ENCODE measurements at places on chromosomes 16 and 17.

DNA sequence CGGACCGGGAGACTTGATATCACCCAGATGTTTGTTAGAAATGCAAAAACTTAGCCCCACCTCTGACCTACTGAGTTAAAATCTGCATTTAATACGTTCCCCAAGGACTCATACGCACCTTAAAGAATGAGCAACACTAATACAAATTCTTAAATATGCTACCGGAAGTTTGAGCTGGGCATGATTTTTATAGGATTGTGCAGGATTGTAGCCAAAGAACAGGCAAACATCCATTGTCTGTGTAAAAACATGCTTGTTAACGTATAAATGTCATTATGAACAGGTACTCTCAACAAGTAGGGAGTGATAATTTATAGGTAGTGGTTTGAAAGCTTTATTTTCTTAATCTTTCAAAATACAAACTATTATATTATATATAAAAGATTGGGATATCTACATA is 22.3 kb upstream of the COX10 start:
- DNase-seq, result no peak

GRCh38 chr17:66813296-66813695 is 21.6 kb upstream of the CACNG5 start:
- no peak for DNase-seq

- DNase-seq, result no peak
Observed at GRCh38 chr16:26371349-26371869, 679.6 kb downstream of the HS3ST4 start.

DNA sequence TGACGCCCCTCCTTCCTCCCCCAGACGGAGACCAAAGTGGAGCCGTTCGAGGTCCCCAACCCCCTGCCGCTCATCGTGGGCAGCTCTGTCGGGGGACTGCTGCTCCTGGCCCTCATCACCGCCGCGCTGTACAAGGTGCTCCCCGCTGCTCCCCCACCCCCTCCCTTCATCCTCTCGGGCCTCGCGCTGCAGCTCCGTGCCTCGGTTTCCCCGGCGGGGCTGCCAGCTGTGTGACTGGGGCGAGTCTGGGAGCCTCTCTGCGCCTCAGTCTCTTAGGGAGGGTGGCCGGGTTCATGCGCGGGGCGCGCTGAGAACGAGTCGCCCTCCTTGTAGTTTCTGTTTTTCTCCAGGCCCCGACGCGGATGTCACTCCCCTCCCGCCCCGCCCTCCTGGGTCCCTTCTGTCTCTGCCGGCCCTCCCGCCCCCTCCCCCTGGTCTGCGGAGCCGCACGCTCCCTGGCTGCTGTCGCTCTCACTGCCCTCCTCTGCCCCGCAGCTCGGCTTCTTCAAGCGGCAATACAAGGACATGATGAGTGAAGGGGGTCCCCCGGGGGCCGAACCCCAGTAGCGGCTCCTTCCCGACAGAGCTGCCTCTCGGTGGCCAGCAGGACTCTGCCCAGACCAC is 23.7 kb upstream of the ITGAX start:
- no peak for DNase-seq

DNA sequence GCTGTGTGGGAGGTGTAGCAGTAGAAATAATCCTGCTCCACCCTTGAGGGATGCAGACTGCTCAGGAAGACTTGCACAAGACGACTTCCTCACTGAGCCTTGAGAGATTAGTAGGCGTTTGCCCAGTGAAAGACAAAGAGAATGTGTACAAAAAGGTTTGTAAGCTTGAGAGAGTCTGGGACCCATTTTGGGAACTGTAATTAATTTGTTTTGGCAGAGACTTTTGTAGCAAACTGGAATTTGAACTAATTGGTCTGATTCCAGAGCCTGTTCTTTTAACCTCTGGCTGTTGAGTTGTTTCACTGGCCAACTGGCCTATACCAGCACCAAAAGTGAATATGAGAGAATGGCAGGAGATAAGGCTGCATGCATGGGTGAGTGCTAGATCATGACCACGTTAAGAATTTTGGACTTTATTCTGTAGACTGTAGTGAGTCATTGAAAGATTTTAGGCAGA is 75.5 kb downstream of the AATF start:
- DNase-seq, result no peak

DNA sequence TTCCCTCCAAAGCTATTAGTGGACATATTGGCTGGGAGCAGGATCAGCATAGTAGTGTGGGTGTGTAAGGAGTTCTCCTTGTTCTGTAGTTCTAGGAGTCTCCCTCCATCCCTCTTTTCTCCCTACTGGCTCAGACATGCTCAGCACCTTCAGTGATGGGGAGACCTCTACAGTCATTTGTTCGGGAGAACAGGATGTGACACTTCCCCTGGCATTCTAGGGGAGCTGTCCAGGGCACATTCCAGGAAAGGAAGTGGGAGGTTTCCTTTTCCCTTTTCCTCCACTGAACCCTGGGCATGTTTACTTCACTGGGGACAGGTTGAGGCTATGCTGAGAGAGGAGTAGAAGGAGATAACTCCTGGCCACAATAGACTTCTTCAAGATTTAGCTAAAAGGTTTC is 86.5 kb downstream of the MYH13 start:
- no peak for DNase-seq

GRCh38 chr17:21113049-21113690 is 13.6 kb upstream of the DHRS7B start:
- no peak for DNase-seq

DNA sequence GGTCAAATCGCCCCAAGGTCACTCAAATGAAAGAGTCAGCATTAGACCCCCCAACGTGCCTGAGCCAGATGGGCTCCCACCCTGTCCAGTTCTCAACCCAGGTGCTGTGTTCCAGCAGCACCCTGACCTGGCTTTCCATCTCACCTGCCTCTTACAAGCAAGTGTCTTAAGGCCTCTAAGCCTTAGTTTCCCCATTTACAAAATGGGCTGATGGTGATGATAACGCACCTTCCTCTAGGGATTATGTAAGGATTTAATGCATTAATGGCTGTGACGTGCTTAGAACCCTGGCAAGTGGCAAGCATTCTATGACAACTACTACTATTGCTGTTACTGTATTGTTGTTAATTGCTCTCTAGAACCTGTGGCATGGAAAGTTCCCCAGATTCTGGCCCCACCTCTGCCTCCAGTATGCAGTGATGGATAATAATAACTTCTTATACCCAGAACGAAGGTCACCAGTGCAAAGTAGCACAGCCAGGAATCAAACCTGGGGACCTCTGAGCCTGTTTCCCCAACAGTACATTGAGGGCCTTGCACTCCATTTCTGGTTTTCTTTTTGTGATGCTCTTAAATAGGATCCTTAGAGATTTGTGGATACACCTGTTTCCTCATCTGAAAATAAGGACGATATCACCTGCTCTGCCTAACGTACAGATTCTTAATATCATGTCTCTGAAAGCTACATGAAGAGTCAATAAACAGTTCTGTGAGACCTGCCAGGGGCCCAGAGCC is 3.3 kb upstream of the SLC25A39 start:
- no peak for DNase-seq

GRCh38 chr17:32157225-32157624 is 14.9 kb downstream of the RHOT1 start:
- DNase-seq, result no peak

- DNase-seq, result no peak
Observed at GRCh38 chr17:14471052-14471451, 170.2 kb downstream of the HS3ST3B1 start.

GRCh38 chr16:12896562-12896961 is 4.8 kb upstream of the SHISA9 start:
- DNase-seq, result no peak

DNA sequence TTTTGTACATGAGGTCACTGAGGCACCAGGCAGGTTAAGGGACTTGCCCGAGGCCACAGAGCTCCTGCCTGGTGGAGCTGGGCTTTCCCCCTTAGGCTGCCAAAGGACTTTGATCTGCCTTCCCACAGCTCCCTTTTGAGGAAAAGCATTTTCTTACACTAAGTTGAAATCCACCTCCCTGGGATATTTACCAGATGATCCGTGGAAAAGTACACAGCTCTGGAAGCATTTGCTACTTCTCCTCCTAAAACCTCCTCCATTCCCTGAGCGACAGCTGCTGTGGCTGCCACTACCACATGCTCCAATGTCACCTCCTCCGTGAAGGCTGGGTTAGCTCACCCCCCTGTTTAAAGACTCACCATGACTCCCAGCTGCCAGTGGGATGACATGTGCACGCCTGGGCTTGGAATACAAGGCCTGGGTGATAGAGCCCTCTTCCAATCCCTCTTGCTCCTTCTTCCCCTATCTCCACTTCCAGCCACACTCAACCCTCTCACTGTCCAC is 1.2 kb upstream of the MPRIP start:
- no peak for DNase-seq

DNA sequence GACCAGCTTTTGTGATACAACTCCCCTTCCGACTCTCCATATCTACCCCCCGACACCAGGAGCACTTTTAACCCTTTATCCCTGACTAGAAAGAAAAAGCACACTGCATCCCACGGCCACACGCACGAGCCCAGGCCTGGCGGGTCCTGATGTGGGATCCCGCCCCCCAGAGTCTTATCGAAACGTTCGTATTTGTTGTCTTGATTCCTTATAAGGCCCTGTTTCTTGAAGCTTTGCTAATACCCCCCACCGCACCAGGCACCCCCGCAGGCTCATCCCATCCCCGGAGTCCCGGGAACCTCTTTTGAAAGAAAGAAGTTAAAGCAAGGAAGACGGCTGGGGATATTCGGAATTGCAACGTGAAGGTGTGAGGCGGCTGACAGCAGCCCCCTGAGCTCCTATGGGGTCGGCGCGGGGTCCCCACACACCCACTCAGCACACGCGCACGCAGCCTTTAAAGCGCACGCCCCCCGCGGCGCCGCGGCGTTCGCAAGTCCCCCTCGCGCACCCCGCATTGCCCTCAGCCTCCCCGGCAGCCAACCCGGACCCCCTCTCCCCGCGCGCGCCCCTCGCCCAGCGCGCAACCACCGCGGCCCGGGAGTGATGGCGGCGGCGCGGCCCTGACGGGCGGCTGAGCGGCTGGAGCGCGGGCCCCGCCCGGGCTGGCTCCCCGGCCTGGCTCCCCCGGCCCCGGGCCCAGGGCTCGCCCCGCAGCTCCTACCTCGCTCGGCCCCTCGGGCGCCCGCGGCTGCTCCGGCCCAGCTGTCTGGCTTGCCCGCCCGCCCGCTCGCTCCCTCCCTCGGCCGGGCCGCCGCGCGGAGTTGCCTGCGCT is 448 bp downstream of the STAT5B start:
- DNase-seq, result peak; percentile 29

GRCh38 chr16:49489686-49490320 is 116.2 kb downstream of the C16orf78 start:
- no peak for DNase-seq

GRCh38 chr16:16063683-16064082 is 114.3 kb downstream of the ABCC1 start:
- DNase-seq, result no peak

GRCh38 chr16:59634004-59634579 is 900.0 kb upstream of the GOT2 start:
- no peak for DNase-seq

GRCh38 chr17:71970312-71970711 is 150.5 kb upstream of the SOX9 start:
- DNase-seq, result no peak

DNA sequence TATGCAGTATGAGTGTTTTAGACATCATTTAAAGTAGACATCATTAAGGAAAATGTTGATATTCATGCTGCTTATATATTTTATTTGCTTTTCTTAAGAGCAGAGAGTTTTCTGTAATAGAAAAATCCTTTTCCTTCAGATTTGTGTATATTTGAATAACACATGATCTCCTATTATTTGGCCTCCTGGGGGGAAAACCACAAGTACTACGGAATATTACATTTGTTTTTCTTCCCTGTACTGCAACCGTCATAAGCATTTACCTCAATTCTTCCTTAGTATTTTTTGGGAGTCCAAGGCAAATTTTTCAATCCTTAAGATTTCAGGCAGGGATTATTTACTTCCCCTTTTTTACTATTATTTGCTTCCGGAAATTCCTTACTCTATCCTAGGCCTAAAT is 6.0 kb downstream of the RSPRY1 start:
- no peak for DNase-seq

- no peak for DNase-seq
Observed at GRCh38 chr16:77434530-77435271, at the start of gene ADAMTS18. Gene ADAMTS18, minus strand, starts transcription at chr16:77435034. Its CDS starts 339 bp downstream, at chr16:77434695.

GRCh38 chr17:3666516-3666915 is 1.9 kb downstream of the TAX1BP3 start:
- no peak for DNase-seq

DNA sequence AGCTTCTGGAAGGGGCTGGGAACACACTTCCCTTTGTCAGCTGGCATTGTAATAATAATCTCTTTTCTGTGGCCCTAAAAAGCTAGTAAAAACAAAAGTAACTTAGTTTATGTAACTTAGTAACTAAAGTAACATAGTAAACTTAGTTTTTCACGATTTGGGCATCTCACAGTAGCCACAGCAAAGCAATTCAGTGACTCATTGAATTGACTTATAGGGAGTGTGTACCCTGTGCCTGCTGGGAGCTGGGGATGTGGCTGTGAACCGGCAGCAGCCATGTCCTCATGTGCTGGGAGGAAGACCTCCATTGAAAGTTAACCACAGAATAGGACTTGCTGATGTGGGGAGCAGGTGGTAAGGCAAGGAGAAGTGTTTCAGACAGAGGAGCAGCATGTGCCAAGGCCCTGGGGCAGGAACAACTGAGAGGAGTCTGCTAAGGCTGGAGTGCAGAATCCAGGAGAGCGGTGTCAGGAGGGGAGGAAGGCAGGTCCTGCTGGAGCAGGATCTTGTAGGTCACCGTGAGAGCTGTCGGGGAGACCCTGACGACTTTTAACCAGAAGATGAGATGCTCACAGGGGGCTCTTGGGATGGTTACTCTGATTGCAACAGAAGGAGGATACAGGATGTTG is 112.8 kb downstream of the PLCG2 start:
- DNase-seq, result no peak

GRCh38 chr17:45234641-45235415 is 13.1 kb downstream of the FMNL1 start:
- DNase-seq, result peak; percentile 45

All from effector CD4-positive, alpha-beta T cell (primary cell).